ENCODE measurements at places on chromosomes 3 and 15.

- no peak for DNase-seq
These were observed 8.1 kb upstream of the SRPRB start for GRCh38 chr3:133797396-133798105.

DNA sequence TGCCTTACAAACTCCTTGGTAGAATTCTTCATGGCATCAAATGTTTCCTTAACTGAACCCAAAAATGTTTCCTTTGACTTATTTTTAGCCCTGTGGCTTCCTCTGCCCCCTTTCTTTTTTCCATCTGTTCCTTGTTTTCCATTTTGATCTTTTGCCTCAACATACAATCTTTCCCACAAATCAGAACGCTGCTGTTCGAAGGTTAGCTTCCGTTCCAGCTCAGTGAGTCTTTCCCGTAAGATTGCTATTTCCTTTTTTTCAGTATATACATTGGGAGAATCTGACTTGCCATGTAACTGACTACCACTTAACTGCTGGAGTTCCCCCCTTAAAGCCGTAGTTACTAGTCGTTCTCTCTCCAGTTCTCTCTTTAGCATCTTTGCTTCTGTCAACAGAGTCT, 41.2 kb downstream of the PIGB start:
- DNase-seq: no peak

- DNase-seq: no peak
These were observed 993 bp downstream of the PLCL2 start for GRCh38 chr3:16885593-16886302.

GRCh38 chr3:68121287-68121686, 466.9 kb upstream of the SUCLG2 start:
- DNase-seq: no peak

DNA sequence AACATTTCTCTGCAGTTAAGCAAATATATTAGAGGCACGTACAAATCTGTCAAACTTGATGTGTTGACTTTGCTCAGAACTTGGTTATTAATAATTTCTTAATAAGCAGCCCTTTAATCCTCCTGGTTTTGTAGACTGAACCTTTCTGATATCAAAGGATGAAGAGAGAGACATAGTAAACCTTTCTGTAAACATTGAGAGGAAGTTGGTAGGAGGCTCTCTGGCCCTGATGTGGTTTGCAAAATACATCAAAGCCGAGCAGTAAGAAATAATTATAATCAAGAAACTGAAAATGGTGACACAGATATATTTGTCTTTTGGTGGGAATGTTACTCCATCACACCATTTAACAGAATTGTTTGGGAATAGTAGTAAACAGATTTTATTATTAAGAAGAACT, 111.9 kb downstream of the OXSM start:
- no peak for DNase-seq

- DNase-seq: no peak
These were observed 16.6 kb upstream of the LOXL1 start for GRCh38 chr15:73909651-73910050.

GRCh38 chr3:179410331-179410730, 40.9 kb downstream of the GNB4 start:
- no peak for DNase-seq

All from stimulated activated CD4-positive, alpha-beta T cell treated with anti-CD3 and anti-CD28 coated beads, Interleukin-12 subunit alpha, Interleukin-12 subunit beta, amount 100 ng/mL, for 4 hours (primary cell).